Natural killer cell treated with Interleukin-12 subunit alpha and Interleukin-12 subunit beta and Interleukin-15 and Interleukin-18, amount 100 ng/mL, for 72 hours (primary cell): ENCODE measurements at places on chromosomes 5 and 9. TPM values are rescaled to one million over a fixed set of nuclear protein-coding genes. Genes with fewer than 3 reads are reported as not detected.

Gene SH3RF2
- 0.50 TPM for total RNA-seq

Gene OR1J2
- total RNA-seq: not detected

Gene TMEM215
- not detected for total RNA-seq

Gene SPINK4
- total RNA-seq: not detected

Gene SQSTM1
- 332 TPM for total RNA-seq

GRCh38 chr5:88377705-88378656, 109.3 kb upstream of the TMEM161B start:
- no peak for DNase-seq

GRCh38 chr9:18260521-18260920, 213.4 kb upstream of the ADAMTSL1 start:
- no peak for DNase-seq

GRCh38 chr9:133203506-133204075, 5.5 kb downstream of the OBP2B start:
- DNase-seq: no peak

DNA sequence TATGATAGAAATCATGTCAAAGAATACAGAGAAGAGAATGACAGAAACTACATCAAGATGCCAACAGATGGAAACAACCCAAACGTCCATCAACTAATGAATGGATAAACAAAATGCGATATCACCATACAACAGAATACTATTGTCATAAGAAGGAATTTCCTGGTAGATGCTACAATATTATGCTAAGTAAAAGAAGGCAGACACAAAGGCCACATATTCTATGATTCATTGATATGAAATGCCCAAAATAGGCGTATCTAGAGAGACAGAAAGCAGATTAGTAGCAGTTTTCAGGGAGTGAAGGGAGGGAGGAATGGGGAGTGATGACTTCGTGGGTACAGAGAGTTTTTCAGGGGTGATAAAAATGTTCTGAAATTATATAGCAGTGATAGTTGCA, 58.3 kb upstream of the AKNA start:
- DNase-seq: no peak

- no peak for DNase-seq
These were observed 27.2 kb downstream of the NDUFAF2 start for GRCh38 chr5:60972231-60972630.

- DNase-seq: no peak
These were observed 96.2 kb downstream of the HSPA4 start for GRCh38 chr5:133147815-133148567.

DNA sequence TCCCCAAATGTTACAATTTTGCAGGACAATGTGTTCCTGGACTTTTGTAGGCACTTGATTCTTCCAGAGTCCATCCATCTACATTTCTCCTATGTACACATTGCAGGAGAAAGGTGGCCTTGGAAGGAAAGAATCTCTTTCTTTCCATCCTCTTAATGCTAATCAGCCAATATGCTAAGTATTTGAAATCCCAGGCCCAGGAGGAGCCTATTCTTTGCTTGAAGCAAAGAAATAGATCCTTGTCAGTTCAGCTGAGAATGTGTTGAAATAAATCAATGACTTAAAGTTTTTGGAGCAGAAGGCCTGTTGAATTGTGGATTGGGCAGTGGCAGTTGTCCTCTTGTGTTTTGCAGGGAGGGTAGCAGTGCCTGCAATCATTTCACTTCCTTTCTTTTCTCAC, 113.3 kb downstream of the PTTG1 start:
- DNase-seq: no peak
